ENCODE measurements at places on chromosomes 6 and 20. TPM values are rescaled to one million over a fixed set of nuclear protein-coding genes. Genes with fewer than 3 reads are reported as not detected.

- DNase-seq = peak; percentile 91
- no peaks in the 10 kb centered on the region for H3K4me1 ChIP-seq
- H3K27ac ChIP-seq = no peak overlapping the region
- H3K27me3 ChIP-seq = peaks cover 3% of the 10 kb centered on the region
- H3K4me3 ChIP-seq = no peak overlapping the region
Observed at GRCh38 chr6:72411872-72412708, 209.8 kb upstream of the KCNQ5 start.

DNA sequence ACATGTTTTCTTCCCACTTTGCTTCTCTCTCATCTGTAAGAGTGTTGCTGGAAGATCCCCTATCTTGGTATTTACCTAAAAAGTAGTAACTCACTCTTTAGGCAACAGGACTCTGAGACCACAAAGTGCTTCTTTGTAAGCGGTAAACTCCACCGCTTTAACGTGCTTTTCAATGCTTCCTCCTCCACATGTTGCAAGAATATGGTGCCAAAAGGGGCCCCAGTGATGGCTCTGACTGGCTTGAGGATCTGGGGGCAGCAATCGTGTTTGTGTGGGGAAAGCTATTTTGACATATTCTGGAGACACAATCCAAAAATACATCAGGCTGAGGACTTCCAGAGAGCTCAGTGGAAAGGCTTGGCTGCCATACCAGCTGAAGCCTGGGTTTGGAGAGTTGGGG lies 12.4 kb upstream of the CPNE5 start:
- no peak overlapping the region for H3K4me3 ChIP-seq
- H3K27me3 ChIP-seq = no peaks in the 10 kb centered on the region
- H3K4me1 ChIP-seq = no peaks in the 10 kb centered on the region
- no peaks in the 10 kb centered on the region for H3K36me3 ChIP-seq
- no peak for DNase-seq

DNA sequence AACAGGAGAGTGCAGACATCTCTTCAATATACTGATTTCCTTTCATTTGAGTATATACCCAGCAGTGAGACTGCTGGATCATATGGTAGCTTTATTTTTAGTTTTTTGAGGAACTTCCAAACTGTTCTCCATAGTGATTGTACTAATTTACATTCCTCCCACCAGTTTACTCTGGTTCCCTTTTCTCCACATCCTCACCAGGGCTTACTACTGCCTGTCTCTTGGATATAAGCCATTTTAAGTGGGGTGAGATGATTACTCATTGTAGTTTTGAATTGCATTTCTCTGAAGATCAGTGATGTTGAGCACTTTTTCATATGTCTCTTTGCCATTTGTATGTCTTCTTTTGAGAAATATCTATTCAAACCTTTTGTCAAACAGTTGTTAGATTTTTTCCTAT lies 64.9 kb upstream of the HMGCLL1 start:
- no peak overlapping the region for H3K4me3 ChIP-seq
- H3K27me3 ChIP-seq = no peaks in the 10 kb centered on the region
- H3K36me3 ChIP-seq = no peaks in the 10 kb centered on the region
- H3K27ac ChIP-seq = no peak overlapping the region

DNA sequence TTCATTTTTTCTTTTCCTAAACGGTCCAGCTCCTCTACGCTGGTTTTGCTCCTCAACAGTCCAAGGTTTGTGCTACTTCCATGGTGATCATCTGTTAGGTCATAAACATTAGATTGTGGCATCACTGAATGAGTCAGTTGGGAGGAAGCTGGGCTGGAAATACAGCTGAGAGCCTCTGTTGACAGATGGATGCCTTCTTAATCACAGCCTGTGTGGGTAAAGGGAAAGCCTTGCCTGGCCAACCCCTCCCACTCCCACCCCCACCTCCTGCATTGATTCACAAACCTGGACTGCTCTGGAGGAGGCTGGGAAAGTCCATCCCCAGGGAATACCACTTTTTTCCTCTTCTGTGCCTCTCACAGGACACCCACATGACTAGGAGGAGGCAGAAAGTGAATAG lies 180.6 kb upstream of the CCN2 start:
- peak overlapping the region; percentile 91 for H3K27ac ChIP-seq
- no peaks in the 10 kb centered on the region for H3K36me3 ChIP-seq
- no peak overlapping the region for H3K4me3 ChIP-seq
- peak; percentile 29 for DNase-seq

DNA sequence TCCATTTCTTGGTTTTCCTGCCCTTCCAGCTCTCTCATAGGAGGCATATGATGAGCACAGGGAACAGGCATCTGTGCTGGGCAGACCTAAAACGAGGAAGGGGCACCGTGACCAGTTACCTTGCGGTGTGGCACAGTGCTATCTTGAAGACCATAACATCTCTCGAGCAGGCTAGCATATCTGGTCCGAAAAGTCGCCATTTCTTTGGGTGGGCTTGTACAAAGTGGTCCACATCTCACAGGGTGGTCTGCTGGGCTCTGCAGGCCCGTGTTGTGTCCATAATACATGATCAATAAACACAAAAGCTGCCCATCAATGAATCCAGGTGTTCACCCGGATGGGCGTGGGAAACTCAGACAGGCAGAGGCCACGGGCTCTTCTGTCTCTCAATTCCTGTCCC lies 115.7 kb downstream of the PHACTR3 start:
- no peak overlapping the region for H3K4me3 ChIP-seq
- H3K36me3 ChIP-seq = no peaks in the 10 kb centered on the region
- H3K4me1 ChIP-seq = no peaks in the 10 kb centered on the region

GRCh38 chr6:163122365-163122764 lies 292.2 kb upstream of the QKI start:
- H3K36me3 ChIP-seq = no peaks in the 10 kb centered on the region
- H3K4me1 ChIP-seq = no peaks in the 10 kb centered on the region
- H3K4me3 ChIP-seq = no peak overlapping the region
- no peaks in the 10 kb centered on the region for H3K27me3 ChIP-seq

GRCh38 chr6:17881085-17881858 lies 106.2 kb downstream of the KIF13A start:
- H3K27me3 ChIP-seq = no peaks in the 10 kb centered on the region
- no peak overlapping the region for H3K27ac ChIP-seq
- H3K4me1 ChIP-seq = peaks cover 32% of the 10 kb centered on the region
- H3K36me3 ChIP-seq = no peaks in the 10 kb centered on the region

- no peaks in the 10 kb centered on the region for H3K27me3 ChIP-seq
- DNase-seq = no peak
- no peaks in the 10 kb centered on the region for H3K36me3 ChIP-seq
Observed at GRCh38 chr6:31113861-31114540, 599 bp upstream of the PSORS1C1 start.

GRCh38 chr20:3080939-3081388 lies 3.6 kb downstream of the AVP start:
- H3K36me3 ChIP-seq = no peaks in the 10 kb centered on the region
- no peak for DNase-seq
- H3K27ac ChIP-seq = no peak overlapping the region
- H3K4me3 ChIP-seq = no peak overlapping the region
- peaks cover 13% of the 10 kb centered on the region for H3K4me1 ChIP-seq

DNA sequence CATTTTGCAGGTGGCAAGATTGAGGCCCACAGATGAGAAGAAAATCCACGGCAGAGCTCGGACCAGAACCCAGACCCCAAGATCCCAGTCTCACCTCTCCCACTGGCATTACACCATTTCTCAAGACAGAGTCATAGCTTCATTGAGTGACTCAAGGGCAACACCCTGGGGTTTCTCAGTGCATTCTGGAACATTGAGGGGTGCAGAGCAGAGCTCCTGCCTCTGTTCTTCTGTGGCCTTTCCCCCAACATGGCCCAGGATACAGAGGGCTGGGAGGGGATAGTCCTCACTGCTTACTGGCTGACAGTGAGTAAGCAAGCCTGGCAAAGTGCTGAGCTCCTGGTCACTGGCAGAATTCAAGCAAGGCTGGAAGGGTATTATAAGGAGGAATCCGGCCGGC lies 74.0 kb downstream of the MDGA1 start:
- H3K27ac ChIP-seq = no peak overlapping the region
- DNase-seq = no peak
- no peaks in the 10 kb centered on the region for H3K36me3 ChIP-seq
- H3K27me3 ChIP-seq = peaks cover 33% of the 10 kb centered on the region

GRCh38 chr20:53940907-53941545 lies 129.4 kb downstream of the BCAS1 start:
- H3K4me3 ChIP-seq = peak overlapping the region; percentile 24
- no peaks in the 10 kb centered on the region for H3K27me3 ChIP-seq
- peak overlapping the region; percentile 79 for H3K27ac ChIP-seq
- no peaks in the 10 kb centered on the region for H3K36me3 ChIP-seq
- DNase-seq = peak; percentile 43
- H3K4me1 ChIP-seq = peaks cover 48% of the 10 kb centered on the region

- H3K4me3 ChIP-seq = no peak overlapping the region
- H3K27ac ChIP-seq = no peak overlapping the region
Observed at GRCh38 chr6:44430326-44430725, 42.8 kb downstream of the CDC5L start.

- no peaks in the 10 kb centered on the region for H3K27me3 ChIP-seq
- no peak overlapping the region for H3K4me3 ChIP-seq
- no peak for DNase-seq
Observed at GRCh38 chr6:105227295-105227767, 47.5 kb upstream of the POPDC3 start.

DNA sequence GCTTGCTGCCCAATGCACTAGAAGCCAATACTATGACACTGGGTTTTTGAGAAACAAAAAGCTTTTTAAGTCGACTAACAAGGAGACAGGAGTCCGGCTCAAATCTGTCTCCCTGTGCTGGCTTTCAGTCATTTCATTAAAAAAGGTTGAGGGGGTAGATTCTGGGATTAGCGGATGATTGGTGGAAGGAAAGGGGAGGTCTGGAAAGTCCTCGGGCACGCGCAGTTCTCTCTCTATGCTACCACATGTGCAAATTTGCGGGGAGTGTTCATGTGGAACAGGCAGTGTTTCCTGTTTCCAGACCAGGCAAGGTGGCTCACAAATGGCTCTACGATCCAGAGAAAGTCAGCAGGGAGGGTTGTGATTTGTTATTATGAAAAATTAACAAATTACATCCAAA lies 89.1 kb upstream of the TOX2 start:
- H3K27ac ChIP-seq = no peak overlapping the region
- H3K27me3 ChIP-seq = no peaks in the 10 kb centered on the region
- H3K36me3 ChIP-seq = no peaks in the 10 kb centered on the region
- H3K4me1 ChIP-seq = no peaks in the 10 kb centered on the region

DNA sequence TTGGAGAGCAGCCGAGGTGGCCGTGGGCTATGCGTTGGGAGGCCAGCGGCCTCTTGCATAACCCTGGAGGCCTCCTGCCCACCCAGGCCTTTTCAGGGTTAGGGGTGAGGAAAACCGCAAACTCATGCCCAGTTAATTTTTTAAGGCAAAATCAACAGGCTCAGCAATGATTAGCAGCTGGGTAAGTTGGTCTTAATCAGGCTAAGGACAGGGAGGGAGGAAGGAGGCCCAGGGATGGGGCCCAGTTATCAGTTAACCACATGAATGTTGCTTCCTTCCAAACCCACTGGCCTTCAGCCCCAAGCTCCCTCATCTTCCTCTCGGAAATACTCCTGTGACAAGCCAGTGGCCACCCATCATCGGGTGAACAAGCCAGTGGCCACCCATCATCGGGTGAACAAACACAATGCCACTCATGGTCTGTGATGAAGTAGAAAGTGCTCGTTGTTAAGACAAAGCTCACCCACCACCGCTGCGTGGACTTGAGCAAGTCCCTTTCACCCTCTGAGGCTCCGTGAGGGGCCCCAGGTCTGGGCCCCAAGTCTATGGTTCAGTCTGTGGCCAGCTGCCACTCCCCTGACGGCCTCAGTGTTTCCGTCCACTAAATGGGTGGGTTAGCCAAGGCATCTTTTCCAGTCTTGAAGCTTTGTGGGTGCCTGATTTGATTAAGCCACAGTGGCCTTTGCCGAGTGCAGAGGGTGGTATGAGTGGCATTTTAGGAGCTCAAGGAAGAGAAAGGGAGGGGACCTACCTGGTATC lies 39.4 kb downstream of the HNF4A start:
- H3K4me3 ChIP-seq = no peak overlapping the region
- no peaks in the 10 kb centered on the region for H3K4me1 ChIP-seq
- no peak for DNase-seq
- H3K27ac ChIP-seq = no peak overlapping the region

DNA sequence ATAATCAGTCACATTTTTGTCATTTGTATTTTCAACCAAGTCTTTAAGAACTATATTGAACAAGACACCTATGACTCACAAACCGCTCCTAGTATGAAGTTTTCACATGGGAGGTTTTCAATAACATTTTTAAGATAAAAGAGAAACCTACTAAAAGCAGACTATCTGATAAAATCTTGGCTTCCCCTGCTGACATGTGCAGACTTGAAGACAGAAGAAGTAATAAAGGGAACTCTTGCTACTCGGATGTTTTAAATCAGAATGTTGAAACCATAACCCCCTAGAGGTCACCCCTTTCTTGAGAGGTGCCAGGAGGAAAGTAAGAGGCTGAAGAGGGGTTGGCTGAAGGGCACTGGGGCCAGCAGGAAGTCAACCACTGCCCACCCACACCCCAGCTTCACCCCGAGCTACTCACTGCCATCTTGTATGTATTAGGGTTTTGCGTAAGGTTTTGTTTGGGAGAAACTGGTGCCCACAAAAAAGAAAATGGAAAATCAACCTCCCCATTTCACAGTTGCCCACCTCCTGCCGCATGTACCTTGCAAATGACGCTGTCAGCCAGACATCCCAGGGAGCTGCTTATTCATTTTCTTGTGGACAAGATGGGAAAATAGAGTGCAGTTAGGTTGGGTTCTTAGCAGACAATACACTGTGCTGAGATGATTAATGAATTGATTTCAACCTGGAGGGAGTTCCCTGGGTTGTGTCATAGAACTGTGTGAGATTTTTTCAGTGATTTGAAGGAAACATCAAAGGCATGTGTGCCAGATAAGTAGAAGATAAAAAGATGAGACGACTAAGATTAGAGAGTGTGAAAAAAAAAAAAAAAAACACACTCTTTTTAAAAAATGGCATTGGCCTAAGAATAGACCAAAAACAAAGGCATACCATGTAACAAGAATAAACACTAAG lies 83.2 kb upstream of the TAB2 start:
- H3K36me3 ChIP-seq = peaks cover under 1% of the 10 kb centered on the region
- no peak overlapping the region for H3K27ac ChIP-seq
- no peak overlapping the region for H3K4me3 ChIP-seq
- DNase-seq = no peak

SFTA2 gene
- total RNA-seq = not detected

SLC24A3 gene
- total RNA-seq = not detected

KHDC1 gene
- 2.9 TPM for total RNA-seq

ADTRP gene
- 1.2 TPM for total RNA-seq
